Effector CD8-positive, alpha-beta T cell (primary cell): ENCODE measurements at places on chromosomes 2 and 18.

GRCh38 chr2:165874445-165875039 is 79.0 kb downstream of the TTC21B start:
- DNase-seq, result no peak

GRCh38 chr2:41129988-41130387 is 678.1 kb upstream of the SLC8A1 start:
- DNase-seq, result no peak

- no peak for DNase-seq
Measured at GRCh38 chr2:230895536-230896345, 29.3 kb downstream of the GPR55 start.

GRCh38 chr18:34330308-34330707 is 105.6 kb upstream of the NOL4 start:
- no peak for DNase-seq

- DNase-seq, result no peak
Measured at GRCh38 chr2:70304498-70304897, 2.6 kb upstream of the FAM136A start.

DNA sequence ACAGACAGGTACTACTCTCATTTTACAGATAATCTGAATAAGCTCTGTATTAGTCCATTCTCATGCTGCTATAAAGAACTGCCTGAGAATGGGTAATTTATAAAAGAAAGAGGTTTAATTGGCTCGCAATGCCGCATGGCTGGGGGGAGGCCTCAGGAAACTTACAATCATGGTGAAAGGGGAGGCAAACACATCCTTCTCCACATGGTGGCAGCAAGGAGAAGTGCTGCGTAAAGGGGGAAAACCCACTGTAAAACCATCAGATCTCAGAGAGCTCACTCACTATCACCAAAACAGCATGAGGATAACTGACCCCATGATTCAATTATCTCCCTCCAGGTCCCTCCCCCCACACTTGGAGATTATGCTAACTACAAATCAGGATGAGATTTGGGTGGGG is 254.4 kb downstream of the KCNE4 start:
- no peak for DNase-seq

DNA sequence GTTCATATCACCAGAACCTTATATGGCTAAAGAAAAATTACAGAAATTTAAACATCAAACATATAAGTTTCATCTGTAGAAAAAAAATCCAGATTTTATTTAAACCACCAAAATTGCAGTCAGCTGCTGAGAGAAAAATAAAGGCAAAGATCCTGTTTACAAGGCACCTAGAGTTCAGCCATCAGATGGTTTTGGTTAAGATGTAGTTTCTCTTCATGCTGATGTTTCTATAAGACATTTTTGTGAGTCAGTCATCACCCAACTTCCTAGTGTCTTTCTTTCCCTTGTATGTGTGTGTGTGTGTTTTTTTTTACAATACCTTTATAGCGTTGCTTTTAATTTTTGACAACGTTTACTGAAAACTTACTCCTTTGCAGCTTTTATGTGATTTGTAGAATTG is 26.1 kb upstream of the MMADHC start:
- DNase-seq, result no peak

DNA sequence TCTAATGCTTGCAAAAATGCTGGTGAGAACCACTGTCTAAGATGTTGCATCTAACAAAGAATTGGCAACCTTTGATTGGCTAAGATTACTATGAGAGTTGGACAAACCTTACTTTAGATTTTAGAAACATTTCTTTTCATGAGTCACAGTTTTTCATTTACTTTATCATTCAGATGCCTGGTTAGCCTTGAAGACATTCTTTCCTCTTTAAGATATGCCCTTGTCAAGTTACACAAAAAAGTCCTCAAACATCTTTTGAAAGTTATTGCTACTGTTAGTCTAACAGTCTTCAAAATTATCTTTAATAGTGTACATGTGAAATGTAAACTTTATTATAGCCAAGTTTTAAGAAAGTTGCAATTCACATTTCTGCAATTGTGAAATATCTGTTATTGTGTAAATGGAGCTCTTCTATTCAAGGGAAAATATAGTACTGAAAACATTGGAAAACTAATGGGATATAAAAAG is 276.3 kb downstream of the RND3 start:
- DNase-seq, result no peak

DNA sequence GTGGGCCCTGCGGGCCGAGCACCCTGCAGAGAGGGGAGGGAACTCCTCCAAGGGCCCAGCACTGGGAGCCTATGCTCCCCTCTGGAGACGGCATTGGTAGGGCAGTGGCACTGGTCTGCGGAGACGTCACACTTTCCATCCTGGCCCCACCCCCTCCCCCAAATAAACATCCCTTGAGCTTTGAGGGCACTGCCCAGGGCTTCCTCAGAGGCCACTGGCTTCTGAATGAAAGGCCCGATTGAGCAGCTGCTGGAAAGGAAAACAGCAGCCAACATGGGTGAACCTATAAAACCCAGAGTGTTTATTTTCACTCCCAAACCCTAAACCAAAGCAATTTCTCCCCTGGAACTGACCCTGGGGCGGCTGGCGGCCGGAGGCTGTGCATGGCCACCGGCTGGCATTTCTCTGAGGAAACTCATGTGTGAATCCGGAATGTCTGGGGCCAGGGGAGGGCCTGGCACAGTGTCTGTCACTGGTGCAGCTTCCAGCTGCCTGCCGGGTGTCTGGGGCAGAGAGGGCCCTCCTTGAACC is 138.9 kb downstream of the DYSF start:
- DNase-seq, result no peak

DNA sequence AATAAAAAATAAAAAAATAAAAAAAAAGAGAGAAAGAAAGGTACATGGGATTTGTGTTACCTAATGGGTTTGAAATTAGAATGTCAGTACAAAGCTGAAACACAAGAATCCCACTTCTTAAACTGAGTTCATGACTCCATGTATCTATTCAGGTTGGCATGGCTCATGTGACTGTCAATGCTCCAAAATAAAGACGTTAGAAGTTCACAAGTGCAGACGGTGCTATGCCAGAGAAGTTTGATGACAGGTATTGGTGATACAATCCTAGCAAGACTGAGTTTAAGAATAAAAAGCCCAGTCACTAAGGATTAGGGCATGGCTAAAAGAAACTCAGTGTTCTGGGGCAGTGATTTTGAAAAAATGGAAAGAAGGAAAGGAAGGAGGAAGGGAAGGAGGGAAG is 254.3 kb downstream of the XIRP2 start:
- no peak for DNase-seq

GRCh38 chr2:86301711-86302202 is 35.7 kb downstream of the REEP1 start:
- no peak for DNase-seq

DNA sequence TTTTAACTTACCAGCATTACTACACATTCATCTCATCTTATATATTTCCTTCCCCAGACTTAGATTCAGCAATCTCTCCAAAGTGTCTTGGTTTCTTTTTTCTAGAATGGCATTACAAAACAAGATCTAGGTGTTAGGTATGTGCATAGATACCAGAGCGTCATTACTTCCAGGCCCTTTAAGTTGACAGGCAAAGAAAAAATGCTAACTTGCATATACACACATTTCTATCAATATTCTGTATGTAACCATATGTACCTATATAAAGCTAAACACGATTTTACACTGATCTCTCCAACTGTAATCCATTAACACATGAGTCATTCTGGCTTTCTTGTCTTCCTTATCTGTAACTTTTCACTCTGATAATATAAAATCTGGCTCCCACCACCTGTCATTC is 503.8 kb upstream of the NRXN1 start:
- DNase-seq, result no peak

- DNase-seq, result no peak
Measured at GRCh38 chr2:742221-742620, 65.0 kb upstream of the TMEM18 start.

DNA sequence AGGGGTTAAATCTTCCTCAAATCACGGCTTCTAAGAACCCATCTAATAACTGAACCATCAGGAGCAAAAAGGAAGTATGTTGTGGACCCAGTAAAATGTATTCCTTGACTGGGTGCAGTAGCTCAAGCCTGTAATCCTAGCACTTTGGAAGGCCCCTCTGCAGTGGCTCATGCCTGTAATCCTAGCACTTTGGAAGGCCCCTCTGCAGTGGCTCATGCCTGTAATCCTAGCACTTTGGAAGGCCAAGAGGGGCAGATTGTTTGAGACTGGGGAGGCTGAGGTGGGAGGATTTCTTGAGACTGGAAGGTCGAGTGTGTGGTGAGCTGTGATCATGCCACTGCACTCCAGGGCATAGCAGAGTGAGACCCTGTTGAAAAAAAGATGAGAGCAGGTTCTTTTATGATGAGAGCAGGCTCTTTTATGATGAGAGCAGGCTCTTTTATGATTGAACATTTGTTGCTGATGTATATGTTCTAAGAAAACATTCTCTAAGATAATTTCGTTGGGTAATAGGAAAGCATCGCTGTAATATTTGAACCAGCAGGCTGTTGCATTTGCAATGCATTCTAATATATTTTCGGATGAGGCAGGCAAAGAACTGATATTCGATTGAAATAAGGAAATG is 3.5 kb upstream of the PARD6G start:
- DNase-seq, result no peak

- no peak for DNase-seq
Measured at GRCh38 chr18:67672155-67672554, 155.6 kb upstream of the DSEL start.

- no peak for DNase-seq
Measured at GRCh38 chr2:144458541-144458940, 61.4 kb downstream of the ZEB2 start.

DNA sequence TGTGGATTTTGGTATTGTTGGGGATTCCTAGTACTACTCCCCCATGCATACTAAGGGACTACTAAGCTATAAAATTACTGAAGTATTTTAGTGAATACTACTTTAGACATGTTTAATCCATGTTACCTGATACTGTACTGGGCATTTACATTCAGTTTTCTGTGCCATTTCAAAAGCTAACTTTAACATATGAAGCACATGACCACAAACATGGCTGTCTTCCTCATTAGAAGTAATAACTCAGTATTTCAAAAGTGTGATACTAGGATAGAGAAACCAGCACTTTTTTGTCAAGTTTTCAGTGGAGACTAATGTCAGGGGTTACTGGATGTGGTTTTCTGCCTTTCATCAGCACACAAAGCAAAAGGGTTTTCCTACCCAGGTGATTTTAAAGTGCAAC is 27.9 kb downstream of the WDR33 start:
- DNase-seq, result no peak

GRCh38 chr2:11775384-11775783 is 29.0 kb downstream of the LPIN1 start:
- no peak for DNase-seq

DNA sequence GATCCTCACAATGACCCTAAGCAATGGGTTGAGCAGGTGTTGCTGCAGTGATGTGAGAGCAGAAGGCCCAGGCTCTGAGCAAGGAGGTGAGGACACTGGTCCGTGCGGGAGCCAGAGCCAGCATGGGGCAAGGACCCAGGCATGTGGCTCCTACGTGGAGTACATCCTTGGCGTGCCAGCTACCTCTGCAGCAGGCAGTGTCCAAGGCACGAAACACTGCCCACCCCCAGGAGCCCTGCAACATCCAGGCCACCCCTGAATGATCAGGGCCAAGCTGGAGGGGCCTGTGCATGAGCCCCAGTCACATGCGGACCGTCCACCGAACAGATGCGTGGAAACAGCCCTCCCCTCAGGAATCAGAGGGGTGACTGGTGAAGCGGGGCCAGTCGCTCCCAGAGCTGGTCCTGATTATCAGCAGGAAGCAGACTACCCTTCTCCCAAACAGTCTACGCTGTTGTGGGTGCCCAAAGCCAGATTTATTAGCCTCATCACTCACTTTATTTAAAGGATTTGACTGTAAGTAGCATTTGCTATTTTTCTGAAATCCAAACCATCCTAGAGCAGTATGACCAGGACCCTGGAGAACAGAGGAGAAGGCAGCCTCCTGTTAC is 16.8 kb downstream of the CELF4 start:
- no peak for DNase-seq

GRCh38 chr2:207619764-207620203 is 5.4 kb downstream of the METTL21A start:
- no peak for DNase-seq

- no peak for DNase-seq
Measured at GRCh38 chr2:19894134-19894792, 7.5 kb downstream of the TTC32 start.

DNA sequence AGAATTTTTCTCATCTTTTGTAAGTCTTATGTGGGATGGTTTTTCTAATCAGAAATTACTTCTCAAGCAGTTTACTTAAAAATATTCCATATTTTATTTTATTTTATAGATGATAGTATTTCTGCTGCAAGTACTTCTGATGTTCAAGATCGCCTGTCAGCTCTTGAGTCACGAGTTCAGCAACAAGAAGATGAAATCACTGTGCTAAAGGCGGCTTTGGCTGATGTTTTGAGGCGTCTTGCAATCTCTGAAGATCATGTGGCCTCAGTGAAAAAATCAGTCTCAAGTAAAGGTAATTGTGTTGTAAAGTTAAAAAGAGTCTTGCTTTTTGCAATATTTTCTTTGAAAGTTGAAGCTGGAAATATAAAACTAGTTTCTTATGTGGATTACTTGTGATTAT is 76.2 kb downstream of the EML4 start:
- DNase-seq, result no peak

DNA sequence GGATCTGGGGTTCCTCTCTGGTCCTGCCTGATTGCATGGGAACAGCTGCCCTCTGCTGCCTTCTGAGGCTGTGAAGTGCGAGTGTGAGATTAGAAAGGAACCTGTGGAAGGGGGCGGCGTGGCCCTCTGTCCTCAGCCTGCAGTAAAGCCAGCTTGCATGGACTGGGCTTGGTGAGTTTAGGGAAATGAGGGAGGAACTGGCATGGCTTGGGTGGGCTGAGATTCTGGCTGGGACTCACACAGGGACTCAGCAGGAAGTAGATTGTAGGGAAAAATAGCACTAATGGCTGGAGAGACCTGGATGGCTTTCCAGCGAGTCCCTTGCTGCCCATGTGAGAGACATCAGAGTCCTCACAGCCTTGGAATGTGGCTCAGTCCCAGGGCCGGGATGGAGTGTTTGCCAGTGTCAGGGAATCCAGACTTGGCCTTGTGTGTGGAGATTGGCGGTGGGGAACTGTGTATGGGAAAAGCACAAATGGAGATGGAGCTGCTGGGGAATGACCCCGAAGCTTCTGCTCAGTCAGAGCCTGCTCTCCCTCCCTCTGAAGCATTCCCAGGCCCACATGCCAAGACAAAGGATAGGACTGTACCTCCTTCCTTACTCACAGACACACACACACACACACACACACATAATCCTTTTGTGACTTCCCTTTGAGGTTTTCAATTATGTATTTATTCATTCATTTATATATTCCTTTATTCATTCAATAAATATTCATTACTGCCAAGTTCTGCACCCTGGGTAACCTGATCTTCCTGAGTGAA is 115.4 kb downstream of the ACAA2 start:
- no peak for DNase-seq
